ENCODE measurements at places on chromosomes 1 and 21.
A peak's percentile ranks its signal among the peaks of the same experiment; 100 is the strongest.

DNA sequence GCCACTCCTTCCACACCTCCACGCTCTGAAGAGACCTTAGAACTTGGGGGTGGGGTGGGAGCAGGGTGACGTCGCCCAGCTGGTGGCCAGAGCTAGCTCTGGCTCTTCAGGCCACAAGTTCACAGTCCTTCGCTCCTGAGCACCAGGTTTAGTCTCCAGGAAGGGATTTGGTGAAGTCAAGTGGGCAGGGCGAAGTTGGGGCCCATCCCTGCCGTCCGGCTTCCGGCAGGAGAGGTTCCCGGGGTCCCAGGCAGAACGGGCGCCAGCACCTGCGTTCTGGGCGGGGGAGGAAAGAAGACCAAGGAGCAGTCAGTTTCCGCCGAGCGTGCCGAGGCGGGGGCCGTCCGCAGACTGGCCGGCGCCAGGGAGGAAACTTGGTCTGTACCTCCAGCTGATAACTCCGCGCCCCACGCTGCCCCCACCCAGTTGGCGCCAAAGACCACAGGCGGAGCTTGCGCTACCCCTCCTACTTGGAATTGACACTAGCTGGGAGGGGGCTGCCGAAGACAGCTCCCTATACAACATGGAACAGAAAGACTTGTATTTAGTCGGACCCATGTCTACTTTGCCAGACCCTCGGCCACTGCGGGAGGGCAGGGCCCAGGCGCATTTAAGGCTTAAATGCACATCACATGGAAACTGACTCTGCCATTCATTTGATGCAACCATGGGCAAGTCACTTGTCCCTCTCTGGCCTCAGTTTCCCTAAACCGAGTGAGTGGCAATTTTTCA lies 995 bp downstream of the ID3 start:
- DNase-seq: peak; percentile 14

GRCh38 chr1:149884433-149885338 lies 14.7 kb upstream of the BOLA1 start:
- no peak for DNase-seq

DNA sequence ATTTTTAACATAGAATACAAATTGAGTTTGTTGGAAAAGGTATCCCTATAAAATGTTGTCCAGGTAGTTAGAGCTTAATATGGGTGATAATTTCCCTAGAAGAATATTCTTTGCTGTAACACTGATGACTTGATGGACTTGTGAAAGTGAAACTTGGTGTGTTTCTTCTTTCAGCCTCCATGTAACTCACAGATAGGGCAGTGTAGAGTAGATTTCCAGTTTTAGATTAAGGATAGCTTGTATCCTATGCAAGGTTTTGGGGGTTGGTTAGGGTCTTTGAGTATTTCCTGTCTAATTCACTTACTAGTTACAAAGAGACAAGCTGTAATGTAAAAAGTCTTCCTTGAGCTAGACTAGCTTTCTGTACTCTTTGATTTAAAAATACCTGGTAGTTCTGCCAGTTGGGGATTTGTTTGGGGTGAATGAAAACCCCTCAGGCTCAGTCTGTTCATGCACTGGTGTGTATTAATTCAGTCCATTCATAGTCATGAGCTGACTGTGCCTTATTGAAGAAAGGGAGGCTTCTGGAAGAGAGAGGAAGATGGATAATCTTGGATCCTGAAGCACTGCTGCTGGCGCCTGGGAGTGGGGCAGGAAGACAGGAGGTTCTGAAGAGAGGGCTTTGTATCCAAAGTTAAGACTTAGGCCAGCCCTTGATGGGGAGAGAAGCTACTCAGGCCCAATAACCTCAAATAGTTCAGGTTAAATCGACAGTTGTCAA lies 83.6 kb downstream of the CAMTA1 start:
- DNase-seq: no peak

- DNase-seq: no peak
These were observed 498.4 kb downstream of the TTLL7 start for GRCh38 chr1:83500531-83500930.

- DNase-seq: no peak
These were observed 12.5 kb upstream of the PTPN14 start for GRCh38 chr1:214563881-214564280.

- no peak for DNase-seq
These were observed 11.9 kb upstream of the EDN2 start for GRCh38 chr1:41496080-41497055.

GRCh38 chr1:184545601-184546000 lies 158.8 kb downstream of the C1orf21 start:
- no peak for DNase-seq

DNA sequence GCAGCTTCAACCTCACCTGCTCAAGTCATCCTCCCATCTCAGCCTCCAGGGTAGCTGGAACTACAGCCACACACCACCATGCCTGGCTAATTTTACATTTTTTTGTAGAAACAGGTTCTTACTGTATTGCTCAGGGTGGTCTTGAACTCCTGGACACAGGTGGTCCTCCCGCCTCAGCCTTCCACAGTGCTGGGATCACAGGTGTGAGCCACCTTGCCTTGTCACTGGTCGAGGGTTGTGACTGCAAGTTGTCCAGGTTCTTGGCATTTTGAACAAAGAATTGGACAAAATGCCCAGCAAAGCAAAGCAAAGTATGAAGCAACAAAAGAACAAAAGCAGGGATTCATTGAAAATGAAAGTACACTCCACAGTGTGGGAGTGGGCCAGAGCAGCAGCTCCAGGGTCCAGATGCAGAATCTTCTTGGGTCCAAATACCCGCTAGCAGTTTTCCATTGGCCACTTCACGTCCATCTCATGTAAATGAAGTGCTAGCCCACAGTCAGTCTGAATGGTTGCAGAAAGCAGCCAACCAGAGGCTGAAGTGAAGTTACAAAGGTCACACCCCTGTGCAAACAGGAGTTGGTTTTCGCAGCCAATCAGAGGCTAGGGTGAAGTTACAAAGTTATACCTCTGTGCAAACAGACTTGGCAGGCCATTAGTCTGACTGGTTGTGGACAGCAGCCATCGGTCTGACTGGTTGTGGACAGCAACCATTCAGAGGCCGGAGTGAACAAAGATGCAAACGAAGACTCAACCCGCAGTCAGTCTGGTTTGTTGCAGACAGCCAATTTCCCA lies 109.5 kb upstream of the KIF26B start:
- DNase-seq: no peak

DNA sequence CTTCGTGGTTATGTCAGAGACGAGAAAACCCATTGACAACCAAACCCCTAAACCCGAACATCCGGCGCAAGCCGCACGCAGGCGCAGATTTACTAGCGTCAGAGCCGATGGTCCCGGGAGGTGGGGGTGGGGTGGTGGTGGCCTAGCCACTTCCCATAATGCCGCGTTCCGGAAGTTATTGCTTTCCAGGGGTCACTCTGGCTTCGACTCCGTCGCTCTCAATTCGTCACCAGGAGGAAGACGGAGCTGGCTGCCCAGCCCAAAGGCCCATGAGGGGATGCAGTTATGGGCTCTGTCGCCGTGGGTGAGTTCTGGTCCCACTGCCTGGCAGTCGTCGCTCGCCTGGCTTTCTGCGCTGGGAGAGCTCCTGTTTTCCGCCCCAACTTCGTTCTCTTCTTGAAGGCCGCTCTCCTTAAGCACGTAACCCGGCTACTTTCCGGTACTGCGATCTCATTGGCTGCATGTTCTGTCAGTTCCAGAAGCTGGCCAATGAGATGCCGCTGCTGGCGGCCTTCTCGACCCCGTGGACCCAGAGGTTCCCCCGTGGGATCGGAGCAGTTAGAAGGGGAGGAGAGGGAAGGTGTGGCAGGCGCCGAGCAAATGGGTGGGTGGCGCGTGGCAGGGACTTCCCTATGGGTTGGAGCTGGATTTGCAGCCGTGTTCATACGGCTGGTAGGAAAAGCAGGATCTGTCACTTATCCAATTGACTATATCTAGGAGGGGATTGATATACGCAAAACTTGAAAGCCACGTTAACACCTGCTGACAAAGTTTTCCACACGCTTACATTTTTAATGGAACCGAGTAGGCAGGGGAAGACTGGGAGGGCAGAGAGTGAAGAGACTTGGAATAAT lies at the start of gene USP16:
TSS of gene USP16 (plus strand) at position 195 of the 854 bp plus-strand sequence. CDS start 3,246 bp downstream, outside the sequence.
- DNase-seq: peak; percentile 94

DNA sequence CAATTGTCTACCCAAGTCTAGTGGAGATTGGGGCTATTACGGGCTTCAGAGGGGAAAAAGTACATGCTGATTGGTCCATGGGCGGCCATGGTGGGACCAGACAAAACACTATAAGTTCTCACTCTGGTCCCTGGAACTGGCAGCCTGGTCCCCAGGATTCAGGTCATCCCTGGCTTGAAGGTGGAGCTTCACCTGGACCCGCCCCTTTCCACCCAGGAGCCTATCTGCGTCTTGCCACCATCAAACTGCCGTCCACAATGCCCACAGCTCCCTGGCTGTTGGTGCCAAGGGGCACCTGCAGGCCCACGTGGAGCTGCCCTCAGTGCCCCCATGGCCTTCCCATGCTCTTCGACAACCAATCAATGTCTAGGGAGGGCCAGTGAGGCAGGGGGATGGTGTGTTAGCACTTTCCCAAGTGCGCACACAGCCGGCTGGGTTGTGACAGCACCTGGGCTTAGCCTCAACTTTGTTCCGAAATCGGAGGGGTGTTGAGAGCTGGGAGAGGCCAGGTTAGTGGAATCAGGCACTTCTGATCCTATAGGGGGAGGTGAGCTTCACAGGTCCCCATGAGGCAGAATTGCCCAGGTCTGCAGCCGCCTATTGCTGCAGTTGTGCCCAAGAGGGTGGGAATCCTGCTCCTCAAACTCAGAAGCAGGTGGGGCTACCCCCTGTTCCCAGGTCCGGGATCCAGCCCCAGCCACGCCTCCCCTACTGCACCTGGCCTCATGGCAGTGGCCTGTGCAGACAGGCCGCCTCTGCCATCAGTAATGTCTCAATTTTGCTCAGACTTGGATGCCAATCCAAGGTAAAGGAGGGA lies 1369.4 kb upstream of the PRMT6 start:
- no peak for DNase-seq

DNA sequence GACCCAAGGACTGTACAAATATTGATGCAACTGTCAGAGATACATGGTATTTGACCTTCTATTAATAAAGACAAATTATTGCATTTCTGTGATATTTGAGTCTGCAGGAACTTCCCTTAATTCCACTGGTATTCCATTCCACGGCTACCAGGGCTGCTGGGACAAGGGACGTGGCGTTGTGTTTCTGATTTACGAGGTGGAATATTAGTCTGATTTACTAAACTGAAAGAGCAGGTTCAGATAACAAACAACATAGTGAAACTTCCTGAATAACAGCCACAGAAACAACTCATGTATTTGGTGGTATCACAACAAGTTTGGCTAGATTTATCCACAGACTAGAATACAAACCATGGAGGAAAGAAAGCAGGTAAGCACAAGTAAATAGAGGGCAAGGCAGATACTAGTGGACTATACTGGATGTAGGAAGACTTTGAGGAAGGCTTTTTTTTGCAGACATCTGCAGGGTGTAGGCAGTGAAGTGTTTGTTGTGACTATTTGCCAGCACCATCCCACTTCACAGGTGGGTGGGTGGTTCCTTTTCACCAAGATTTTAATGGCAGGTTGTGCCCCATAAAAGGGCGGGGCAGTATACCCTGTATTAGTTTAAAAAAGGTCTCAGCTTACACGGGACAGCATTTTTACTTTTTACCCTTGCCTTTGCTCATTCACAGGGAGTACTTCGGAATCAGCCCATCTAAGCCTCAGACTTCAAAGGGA lies 100.4 kb downstream of the FGGY start:
- no peak for DNase-seq

DNA sequence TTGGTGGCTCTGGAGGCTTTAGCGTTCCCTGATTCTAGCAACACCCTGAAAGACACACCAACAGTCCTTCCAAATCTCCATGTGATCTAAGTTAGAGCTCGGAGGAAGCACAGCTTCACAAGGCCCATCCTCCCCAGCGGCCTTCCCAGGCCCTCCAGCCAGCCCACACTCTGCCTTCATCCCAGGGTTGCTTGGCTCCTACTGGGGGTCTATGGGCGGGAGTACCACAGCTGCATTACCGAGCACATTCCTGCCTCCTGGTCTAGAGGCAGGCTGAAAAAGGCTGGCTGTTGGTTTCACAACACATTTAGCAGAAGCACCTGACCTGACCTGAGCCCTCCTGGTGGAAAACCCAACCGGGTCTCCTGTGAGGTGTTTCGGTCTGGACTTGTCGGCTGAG lies 54.7 kb upstream of the TRIM67 start:
- DNase-seq: no peak

DNA sequence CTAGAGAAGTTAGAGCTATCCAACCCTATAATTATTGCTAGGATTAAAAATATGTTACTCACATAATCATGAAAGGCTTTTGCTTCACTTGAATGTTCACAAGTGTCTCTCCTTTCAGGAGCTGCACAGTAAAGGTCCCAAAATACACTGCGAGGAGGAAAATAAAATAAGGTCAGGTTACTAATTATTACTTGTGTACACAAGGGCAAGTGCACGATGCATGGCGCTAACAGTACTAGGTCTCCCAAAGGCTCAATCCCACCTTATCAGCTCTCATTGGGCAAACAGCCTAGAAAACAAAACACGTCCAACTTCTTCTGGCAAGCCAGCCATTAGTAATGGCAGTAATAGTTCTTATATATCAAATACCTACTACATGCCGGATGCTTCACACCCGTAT lies 4.4 kb downstream of the SSBP3 start:
- DNase-seq: no peak

GRCh38 chr1:5519366-5520135 lies 472.7 kb downstream of the NPHP4 start:
- no peak for DNase-seq

GRCh38 chr1:26210147-26210870 lies 19.9 kb downstream of the CATSPER4 start:
- DNase-seq: no peak

DNA sequence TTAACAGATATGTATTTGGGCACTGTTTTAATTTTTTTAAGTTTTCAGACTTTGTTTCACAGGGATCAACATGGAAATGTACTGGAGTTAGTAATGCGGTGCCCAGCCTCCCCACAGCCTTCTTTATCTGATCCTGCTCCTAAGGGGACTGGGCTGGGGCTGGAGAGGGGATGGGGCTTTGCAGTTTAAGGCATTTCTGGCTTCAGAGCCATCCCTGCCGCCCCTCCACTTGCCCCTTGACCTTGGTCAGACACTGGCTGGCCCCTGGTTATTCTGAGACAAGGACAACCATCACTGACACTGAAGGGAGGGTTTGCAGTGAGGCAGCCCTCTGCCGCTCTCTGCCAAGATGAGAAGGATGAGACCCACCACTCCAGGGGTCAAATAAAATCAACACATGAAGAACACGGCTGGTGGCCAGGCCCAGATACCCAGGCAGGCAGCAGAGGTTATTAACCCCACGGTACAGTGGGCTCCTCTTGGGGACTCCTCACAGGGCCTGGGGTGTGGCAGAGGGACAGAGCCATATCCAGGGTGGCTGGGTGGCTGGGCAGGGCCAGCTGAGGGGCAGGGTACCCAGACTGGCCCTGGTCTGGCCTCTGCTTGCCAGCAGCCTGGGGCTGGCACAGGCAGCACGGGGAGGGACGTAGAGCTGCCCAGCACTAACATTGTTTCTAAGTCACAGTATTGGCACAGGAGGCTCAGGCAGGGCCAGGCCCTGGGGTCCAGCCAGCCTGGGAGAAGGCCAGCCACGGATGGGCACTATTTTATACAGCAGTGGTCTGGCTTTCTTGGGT lies 7.2 kb upstream of the UBE2U start:
- no peak for DNase-seq

GRCh38 chr1:1143636-1144035 lies 27.7 kb upstream of the C1orf159 start:
- no peak for DNase-seq

All from effector memory CD4-positive, alpha-beta T cell (primary cell).